Activated gamma-delta T cell treated with Interleukin-2 at 50 U/mL for 16 hours (primary cell): ENCODE measurements at places on chromosomes 4 and X.

DNA sequence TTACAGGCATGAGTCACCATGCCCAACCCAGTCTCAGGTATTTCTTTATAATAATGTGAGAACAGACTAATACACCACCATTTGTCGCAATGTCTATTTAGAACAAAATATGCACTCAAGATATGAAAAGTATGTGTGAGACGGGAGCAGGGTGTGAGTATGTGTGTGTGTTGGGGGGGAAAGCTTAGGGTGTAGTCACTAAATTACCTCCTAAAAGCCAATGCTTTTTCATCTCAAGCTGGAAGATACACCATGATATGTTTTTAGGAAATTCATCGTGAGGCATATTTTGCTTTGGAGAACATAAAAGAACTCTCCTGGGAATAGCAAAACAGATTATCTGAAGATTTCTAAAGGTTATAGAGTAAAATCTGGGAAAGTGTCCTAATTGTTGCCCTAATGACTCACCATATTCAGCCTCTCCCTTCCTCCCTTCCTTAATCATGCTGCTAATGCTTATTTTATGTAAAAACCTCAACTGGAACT, 262.7 kb downstream of the PDHA2 start:
- no peak for DNase-seq

GRCh38 chr4:173839865-173840264, 309.8 kb upstream of the HAND2 start:
- DNase-seq = no peak

DNA sequence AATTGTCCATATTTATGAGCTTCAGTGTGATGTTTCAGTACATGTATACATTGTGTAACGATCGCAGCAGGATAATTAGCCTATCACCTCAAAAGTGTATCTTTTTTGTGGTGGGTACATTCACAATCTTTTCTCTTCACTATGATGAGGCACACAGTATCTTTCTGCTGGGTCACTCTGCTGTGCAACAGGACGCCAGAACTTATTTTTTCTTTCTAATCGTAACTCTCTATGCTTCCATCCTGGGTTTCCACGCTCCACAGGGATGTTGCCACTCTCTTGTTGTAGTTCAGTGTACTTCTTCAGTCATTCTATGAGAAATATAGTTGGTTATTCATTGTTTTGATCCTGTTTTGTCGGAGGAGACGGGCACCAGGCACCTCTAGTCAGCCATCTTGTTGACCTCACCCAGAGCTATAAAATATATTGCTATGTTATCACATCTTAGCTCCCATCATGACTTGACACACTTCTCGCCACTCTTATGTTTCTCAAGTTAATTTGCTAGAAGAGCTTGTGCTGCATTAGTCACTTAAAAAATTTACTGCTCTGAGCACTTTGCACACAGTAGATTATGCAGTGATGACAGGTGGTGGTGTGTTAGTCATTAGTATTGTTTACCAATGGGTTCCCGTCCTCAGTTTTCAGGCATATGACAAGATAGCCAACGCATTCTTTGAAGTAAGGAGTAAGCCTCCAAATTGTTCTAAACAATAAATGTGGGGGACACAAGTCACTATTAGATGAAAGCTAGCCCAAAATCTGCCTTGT, 1002.7 kb upstream of the PCDH7 start:
- no peak for DNase-seq

DNA sequence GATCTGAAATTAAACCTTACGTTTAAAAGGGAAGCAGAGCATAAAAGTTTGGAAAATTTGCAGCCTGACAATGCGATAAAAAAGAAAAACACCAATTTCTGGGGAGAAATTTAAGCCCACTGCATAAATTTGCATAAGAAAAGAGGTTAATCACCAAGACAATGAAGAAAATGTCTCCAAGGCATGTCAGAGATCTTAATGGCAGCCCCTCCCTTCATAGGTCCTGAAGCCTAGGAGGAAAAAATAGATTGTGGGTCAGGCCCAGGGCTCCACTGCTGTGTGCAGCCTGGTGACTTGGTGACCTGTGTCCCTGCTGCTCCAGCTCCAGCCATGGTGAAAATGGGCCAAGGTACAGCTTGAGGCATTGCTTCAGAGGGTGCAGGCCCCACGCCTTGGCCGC, 264.0 kb upstream of the CT83 start:
- DNase-seq = no peak
